ENCODE measurements at places on chromosomes 11 and 22.

DNA sequence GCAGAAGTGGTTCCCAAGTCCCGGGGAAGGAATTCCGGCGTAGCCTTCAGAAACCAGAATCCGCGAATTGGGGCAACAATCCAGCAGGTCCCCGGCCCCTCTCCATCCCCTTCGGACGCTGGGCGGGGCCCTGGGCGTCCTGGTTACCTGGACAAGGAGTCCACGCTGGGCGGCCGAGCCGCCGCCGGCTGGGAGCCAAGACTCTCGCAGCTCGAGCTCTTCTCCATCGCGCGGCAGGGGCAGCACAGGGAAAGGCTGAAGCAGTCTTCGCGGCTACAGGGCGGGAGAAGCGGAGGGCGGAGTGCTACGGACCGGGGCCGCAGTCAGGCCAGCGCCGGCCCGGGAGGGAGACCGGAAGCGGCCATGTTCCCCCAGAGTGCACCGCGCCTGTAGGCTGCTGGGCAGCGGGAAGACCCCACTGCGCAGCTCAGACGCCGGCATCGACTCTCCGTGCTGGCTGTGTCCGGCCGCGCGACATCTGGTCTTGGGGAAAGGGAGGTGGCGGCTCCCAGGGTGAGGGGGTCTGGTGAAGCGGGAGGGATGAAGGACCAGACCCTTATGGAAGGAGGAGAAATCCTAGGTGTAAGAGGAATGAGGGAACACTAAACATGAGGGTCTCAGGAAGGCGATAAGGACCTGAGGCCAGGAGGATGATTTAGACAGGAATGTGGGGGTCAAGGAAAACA is at the start of gene MTMR2:
Gene MTMR2, minus strand, starts transcription at position 380 of the 686 bp plus-strand sequence. Its CDS starts 153 bp downstream, at position 227.
- DNase-seq, result peak; percentile 50

DNA sequence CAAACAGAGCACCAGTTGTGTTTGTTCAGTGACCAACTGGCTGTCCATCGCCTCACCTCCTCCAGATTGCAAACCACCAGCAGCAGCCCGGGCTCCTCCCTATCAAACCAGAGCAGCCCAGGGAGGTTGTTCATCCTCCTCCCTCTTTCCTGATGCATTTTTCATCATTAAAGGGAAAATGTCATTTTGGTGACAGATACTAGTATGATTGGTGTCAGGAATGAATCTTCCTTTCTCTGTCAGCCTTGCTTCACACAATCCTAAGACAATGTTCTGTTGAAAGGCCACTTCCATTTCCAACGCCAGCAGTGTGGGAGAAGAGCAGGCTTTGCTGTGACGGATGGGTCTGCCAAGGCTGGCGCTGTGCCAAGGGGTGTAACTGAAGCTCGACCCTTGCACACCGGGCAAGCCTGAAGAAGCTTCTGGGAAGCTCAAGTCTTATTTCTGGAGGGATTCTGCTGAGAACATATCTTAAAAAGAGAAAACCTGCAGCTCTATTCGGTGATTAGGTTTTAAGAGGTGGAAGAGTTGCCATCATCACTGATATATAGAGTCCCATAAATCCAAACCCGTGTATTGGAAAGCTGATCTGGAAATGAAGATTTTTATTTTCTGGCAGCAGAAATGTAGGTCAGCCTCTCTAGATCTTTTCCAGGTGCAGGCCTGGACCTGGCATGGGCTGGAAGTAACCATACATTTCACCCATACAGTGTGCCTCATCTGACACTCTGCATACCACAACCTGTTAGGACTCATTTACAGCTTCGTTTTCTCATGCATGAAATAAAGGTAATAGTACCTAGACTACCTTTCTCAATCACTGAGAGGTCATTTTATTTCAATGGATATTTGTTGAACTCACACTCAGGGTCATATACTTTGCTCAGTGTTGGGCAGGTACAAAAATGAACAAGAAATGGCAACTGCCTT is 524.5 kb downstream of the NTM start:
- no peak for DNase-seq

DNA sequence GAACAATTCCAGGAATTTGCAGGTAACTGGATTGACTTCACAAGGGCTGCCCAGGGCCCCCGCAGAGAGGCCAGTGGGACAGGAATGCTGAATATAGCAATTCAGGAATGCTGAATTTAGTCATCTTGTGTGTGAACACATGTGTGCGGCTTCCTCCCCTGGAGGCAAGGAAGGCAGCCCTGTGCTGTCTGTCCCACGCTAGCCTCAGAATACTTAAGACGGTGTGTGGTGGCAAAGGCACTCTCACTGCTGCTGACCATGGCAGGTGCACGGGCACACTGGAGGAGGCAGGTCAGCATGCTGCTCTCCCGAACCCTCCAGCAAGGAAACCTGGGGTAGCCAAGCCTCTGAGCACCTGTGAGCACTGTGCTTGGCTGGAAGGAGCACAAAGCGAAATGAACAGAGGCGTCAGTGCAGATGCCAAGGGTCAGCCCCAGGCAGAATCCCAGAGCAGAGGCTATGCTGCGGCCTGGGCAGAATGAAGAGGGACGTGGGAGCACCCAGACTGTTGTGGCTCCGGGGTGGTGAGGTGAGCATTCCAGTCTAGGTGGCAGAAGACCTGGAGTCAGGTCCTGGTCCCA is 2.7 kb downstream of the GNAZ start:
- DNase-seq, result no peak

- no peak for DNase-seq
These were observed 32.1 kb downstream of the IGSF9B start for GRCh38 chr11:133924661-133925060.

DNA sequence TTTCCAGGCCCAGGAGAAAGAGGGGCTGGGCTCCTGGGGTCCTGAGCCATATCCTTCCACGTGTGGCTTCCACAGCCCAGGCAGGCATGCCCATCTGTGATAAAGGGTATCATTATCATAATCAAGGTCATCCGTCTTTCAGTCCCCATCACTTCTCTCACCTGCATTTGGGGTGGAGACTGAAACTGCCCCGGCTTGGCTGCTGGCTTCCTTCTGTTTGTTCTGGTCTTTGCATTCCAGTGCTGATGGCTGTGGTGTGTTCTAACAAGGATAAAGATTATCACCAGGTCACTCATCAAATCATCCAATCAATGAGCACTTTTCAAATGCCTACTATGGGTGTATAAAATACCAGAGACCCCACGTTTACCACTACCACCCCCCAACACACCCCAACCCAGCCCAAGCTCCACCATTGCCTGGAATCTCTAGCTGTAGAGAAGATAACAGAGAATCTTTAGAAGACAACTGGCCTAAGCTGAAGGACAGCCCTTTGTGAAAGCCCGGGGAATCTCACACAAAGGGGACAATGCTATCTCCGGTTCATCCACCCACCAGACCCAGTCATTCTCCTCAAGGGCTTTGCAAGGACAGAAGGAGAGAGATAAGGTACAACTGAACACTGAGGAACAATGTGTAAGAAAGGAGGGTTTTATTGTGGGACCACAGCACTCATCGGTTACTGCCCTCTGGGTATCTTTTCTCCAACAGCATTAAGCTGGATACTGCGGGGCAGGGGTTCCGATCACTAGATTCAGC is 54.9 kb downstream of the AHNAK start:
- DNase-seq, result no peak

GRCh38 chr11:65857853-65858680 is at the start of gene CFL1:
Gene CFL1 (minus strand): TSS chr11:65858180. CDS start chr11:65858099, 81 bp downstream.
- DNase-seq, result peak; percentile 94

GRCh38 chr11:97638641-97639224 is 1248.9 kb downstream of the JRKL start:
- DNase-seq, result no peak

- DNase-seq, result no peak
These were observed 758 bp downstream of the PDXP start for GRCh38 chr22:37659066-37659896.

DNA sequence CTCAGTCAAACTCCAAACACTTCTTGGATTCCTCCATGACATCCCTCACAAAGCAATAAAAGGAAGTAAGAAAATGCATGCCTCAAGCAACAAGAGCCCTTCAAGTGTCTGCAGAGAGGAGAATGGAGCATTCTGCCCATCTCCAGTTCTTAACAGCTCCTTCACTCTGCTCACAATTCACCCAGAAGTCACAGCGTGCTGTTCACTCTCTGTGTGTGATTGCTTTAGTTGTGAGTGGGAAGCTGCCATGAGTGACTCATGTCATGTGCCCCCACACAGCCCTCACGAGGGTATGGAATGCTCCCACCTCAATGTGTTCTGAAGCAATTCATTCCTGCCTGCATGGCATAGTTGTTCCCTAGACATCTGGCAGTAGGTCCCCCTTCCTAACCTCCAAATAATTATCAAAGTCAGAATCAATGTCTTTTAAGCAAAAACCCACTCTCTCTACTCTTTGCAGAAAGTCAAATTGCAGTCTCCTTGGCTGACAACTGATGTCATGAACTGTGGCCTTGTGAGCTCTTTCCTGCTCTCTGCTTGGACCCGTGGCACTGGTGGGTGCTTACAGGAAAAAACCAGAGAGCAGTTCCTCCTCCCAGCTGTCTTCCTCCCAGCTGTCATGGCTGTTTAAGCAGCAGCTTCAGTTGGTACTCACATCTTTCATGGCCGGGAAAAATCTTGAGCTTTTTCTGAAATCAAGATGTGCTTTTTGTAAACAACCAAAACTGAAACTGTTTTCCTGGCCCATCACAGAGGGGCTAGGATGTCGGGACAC is 112.1 kb upstream of the SPON1 start:
- DNase-seq, result no peak

GRCh38 chr11:60838132-60838531 is 3.8 kb upstream of the CCDC86 start:
- no peak for DNase-seq

- no peak for DNase-seq
These were observed 63.7 kb downstream of the HIPK3 start for GRCh38 chr11:33320814-33321330.

GRCh38 chr11:78039919-78040671 is 17.0 kb upstream of the KCTD14 start:
- DNase-seq, result no peak

GRCh38 chr11:6202041-6202440 is 3.0 kb downstream of the OR52W1 start:
- DNase-seq, result no peak

DNA sequence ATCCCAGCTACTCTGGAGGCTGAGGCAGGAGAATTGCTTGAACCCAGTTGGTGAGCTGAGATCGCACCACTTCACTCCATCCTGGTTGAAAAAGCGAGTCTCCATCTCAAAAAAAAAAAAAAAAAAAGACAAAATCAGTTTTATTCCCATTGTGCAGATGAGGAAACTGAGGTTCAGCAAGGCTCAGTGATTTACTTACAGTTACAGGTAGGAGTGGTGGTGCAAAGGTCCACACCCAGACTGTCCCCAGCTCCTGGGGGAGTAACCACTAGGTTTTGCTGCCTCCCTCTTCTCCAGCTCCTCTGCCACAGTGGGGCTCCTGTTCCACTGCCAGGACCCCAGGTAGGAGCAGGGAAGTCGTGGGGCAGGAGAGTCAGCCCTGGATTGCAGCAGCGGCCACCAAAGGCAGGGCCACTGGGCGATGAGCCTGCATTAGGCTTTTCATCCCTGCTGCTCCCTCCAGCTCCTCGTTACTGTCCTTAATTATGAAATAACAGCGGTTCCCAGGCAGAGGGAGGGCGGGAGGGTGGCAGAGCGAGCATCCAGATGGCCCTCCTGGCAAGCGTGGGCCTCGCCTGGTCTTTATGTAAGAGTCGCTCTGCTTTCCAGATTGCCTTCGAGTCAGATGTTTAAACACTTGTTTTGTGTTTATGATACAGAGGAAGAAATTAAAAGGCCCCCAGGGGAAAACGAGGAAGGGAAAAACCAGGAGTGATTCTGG is 15.5 kb upstream of the RASD2 start:
- no peak for DNase-seq

GRCh38 chr11:8180469-8180868 is 11.6 kb upstream of the RIC3 start:
- no peak for DNase-seq

All from stimulated activated CD4-positive, alpha-beta T cell treated with anti-CD3 and anti-CD28 coated beads, TNF-alpha, amount 100 ng/mL, for 48 hours (primary cell).